ENCODE measurements at places on chromosomes 5 and 9.

DNA sequence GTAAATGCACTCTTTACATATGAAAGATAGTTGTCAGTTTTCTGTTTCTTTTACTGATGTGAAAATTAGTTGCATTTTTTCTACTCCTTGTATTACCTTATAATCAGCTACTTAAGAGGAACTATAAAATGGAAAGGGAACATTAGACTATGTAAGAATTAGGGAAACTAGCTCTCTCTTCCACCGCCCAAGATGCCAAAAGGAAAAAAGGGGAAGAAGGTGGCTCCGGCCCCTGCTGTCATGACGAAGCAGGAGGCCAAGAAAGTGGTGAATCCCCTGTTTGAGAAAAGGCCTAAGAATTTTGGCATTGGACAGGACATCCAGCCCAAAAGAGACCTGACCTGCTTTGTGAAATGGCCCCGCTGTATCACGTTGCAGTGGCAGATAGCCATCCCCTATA, 15.2 kb upstream of the HOMER1 start:
- DNase-seq, result no peak

GRCh38 chr5:74850789-74851425, 15.3 kb downstream of the FAM169A start:
- no peak for DNase-seq

GRCh38 chr5:10870791-10871190, 109.8 kb upstream of the DAP start:
- no peak for DNase-seq

- no peak for DNase-seq
Measured at GRCh38 chr5:26884481-26884880, 153.9 kb downstream of the CDH9 start.

DNA sequence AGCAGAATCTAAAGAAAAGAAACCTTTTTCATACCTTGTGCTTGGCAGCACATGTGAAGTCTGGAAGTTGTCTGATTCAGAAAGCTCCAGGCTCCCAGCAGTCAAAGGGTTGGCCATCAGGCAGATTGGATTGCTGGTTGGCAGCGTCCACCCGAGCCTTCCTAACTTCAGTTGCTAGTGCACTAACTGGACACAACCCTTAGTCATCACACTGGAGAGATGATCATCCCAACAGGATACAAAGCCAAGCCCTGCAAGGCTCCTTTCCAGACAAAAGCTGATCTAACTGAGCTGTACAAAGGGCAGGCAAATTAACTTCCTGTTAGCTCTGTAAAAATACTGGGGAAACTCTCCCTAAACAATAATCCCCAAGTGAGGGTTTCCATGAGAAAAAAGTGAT, 185.6 kb downstream of the SNX18 start:
- no peak for DNase-seq

- DNase-seq, result no peak
Measured at GRCh38 chr9:6630502-6631206, 14.9 kb downstream of the GLDC start.

DNA sequence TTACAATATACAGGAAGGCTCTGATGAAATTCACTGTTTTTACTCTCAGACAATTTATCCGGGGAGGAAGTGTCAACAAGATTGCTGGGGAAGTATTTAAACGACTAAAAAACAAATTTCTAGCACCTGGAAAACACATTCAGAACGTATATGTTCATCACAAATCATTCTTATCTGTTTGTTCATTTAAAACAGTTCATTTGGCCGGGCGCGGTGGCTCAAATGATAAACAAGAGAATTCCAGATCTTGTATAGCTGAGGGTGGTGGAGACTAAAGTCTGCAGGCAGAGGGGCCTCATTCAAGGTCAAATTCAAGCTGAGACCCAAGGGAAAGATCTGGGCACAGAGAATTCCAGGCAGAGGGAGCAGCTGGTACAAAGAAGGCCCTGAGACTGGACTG, 90.0 kb downstream of the STK10 start:
- DNase-seq, result no peak

All from type B pancreatic cell (in vitro differentiated cells).